Right renal cortex interstitium (tissue), 3 donors: ENCODE measurements at places on chromosomes 1 and 21.

DNA sequence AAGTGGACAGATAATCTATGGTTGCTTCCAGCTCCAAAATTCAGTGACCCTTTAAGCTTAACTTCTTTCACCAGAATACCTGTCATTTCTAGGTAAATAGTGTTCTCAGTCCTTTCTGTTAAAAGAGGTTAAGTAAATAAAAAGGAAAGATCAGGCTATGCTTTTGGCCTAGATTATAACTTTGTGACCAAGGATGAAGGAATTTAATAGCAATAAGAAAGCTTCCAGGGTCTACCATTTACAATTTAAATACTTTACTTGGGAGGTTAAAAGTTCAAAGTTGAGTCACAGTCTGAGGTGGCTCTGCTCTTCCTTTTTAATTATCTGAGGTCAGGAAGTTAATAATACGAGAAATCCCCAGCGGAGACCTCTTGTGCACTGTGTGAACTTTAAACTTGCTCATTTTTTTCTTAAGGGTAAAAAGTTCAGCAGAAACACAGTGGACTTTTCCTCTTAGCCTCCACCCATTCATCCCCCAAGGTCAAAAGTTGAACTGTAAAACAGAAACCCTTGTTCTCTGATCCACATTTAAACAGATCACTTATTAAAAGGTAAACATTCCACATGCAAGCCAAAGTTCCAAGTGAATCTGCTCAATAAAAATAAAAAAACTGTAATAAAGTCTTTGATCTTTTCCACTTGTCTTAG is 187.1 kb downstream of the NRIP1 start:
- DNase-seq: no peak

DNA sequence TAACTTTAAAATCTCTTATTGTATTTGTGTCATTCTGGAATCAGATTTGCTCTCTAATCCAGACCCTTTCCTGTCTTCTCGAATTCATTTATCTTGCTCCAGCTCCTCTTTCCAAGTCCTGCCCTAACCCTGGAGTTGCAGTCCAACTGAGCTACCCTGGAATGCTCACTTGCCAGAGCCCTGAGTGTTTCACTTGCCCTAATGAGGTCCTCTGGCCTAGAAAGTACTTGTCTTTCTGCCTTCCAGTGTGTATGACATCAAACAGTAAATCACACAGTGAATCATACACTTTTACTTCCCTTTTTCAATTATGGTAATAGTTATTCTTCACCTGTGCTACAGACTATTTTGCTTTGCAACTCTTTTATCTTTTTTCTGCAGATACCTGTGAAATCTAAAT is 96.9 kb downstream of the NEK7 start:
- DNase-seq: no peak

- no peak for DNase-seq
These were observed 9.2 kb downstream of the POU3F1 start for GRCh38 chr1:38037221-38037939.

GRCh38 chr1:217004776-217005436 is 281.7 kb upstream of the ESRRG start:
- no peak for DNase-seq

DNA sequence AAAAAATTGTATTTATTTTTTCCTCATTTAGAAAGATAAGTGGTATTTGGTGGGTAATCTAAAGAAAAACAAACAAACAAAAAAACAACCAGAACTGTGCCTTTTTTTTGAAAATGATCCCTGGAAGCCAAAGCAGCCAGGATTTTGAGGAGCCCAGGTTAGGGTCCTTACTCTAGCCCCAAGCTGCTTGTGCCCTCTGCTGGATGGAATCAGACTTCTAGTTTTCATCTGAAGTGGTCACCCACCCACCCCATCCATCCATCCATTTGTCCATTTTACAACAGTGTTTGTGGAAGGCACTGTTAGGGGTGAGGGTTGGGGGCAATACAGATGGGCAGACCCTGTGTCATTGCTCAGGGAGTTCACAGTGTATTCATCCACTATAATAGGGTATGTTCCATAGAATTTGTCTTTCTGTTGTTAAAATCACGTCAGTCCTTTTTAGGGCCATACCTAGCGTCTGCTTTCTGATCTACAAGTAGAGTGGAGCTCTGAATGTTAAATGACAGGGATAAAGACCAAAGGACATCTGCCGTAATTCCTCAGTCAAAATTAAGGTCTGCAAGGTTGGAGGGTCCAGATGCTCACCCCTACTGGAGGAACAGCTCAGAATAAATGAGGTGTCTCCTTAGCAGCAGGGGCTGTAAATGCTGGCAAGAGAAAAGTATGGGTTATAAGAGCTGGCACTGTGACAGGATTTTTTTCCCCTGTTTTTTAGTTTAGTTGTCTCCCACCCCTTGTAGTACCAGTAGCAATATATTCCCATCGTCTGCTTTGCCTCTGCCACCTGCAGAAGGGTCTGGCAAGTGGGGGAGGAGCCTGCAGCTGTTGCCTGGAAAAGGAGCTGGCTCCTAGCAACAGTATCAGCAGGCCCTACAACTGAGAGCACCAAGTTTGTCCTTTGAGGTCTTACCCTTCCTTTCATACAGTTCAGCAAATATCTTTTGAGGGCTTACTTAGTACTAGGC is 3.2 kb downstream of the LRRC42 start:
- DNase-seq: no peak
